ENCODE measurements at places on chromosomes 7 and 10.

GRCh38 chr10:127920306-127921074 is 13.6 kb downstream of the PTPRE start:
- no peak for DNase-seq

- DNase-seq: no peak
Measured at GRCh38 chr10:69215405-69216171, 4.5 kb upstream of the HKDC1 start.

DNA sequence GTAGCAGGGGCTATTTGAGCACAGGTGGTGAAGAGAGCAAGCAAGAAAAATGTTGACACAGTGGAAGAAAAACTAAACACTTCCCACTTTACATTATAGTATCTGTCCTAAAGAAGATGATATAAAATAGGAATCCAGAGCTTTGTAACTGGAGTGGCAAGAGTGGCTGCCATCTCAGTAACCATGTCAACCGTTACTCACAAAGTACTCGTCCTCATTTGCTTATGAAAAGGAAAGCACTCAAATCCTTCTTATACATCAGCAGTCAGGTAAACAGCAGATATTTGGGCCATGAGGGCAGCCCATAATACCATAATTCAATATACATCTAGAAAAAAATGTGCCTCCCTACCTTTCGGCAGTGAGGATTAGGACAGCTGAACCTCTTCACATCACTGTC is 70.1 kb downstream of the RNF216 start:
- DNase-seq: no peak

DNA sequence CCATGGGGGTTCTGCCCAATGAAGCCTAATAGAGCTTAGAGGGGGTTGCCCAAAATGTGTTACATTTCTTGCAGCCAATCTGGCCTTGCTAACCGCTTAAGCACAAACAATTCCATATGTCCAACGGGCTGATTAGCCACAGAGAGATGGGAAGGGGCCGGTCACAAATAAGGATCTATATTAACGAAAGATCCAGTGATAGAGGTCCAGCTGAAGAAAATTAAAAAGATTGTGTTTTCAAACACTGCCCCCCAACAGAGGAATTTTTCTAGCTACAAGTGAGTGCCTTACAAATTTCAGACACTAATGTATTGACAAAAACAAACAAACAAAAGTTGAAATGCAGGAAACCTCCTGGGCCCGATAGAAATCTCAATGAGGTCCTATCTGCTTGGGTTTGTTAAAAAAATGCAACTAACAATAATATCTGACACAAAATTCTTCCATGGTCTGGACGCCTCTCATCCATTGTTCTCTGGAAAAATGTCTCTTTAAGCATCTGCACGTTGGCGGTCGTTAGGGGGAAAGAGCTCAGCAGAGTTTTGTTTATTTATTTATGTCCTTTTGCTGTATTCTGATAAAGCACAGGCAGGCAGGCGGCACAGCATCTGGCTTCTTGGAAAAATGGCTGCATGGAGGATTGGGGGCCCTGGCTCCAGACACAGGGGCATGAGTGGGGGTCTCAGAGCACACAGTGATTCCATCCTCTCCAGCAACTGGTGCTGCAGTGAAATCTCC is 402.0 kb downstream of the RPS24 start:
- no peak for DNase-seq

GRCh38 chr7:76505168-76506080 is 4.9 kb upstream of the UPK3B start:
- DNase-seq: no peak

GRCh38 chr10:26177341-26177740 is 39.2 kb upstream of the GAD2 start:
- DNase-seq: no peak

DNA sequence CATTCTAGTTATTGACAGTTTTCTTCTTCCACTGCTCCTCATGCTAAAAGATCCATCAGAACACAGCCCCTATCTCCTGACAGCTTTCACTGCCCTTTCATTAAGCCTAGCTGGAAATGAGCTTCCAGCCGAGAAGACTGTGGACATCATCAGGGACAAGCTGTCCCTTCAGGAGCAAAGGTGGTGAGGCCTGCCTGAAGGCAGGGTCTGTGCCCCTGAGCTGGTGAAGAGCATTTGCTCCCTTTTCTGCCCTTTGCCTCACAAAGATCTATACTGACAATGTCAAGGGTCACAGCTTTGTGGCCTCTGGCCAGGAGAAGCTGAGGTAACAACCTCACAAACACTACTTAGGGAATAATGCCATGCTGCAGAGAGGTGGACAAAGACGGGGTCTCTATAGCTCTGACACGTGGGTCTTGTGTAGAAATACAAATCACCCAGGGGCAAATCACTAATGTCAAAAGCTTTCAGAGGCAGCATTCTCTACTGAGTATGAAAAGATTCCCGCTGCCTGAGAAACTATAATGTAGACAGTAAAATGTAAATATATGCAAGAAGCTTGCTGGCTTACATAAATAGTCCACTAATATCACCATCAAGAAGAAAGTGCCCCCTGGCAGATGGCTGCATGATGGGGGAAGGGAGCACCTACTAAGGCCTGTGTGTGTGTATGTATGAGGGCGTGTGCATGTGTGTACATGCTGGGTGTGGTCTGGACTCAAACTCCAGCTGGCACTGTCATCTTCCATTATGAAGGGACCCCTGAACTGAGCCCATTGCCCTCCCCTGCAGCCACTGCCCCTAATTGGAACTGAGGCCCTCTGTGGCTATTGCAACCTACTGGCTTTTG is 55.8 kb downstream of the HBP1 start:
- DNase-seq: no peak

- DNase-seq: no peak
Measured at GRCh38 chr10:102113956-102114857, 6.0 kb downstream of the LDB1 start.

DNA sequence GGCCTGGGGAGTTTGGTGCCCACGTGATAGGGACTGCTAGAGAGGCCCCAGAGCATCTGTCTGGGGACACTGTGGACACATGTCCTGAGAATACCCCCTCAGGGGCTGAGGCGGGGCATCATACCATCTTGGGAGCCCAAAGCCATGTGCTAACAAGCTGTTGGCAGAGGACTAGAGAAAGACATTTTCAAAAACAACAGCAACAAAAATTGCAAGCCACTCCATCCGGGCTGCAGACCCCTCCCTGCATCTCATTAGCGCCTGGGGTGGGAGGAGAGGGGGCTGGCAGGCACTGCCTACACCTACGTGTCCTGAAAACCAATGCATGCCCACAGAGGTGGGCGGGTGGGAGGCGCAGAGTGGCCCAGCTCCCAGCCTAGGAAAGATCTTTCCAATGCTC is 507.4 kb upstream of the PODXL start:
- DNase-seq: no peak

- no peak for DNase-seq
Measured at GRCh38 chr7:130902755-130903357, 168.8 kb upstream of the KLF14 start.

DNA sequence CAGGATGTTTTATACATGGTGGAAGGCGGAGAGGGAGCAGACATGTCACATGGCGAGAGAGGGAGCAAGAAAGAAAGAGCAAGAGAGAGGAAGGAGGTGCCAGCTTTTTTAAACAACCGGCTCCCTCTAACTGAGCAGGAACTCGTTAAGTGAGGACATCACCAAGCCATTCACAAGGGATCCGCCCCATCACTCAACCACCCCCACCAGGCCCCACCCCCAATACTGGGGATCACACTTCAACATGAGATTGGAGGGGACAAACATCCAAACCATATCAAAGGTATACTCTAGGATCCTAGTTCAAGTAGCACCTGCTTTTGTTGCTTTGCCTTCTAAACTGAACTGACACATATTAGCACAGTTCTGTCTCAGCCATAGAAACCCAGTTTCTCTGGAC is 141.9 kb upstream of the KLF14 start:
- DNase-seq: no peak

Measured in fibroblast of gingiva (primary cell).